Activated CD8-positive, alpha-beta T cell treated with anti-CD3 and anti-CD28 coated beads, Interleukin-2, amount 10 ng/mL, durations not matched to agents 7 days and 5 days (primary cell): ENCODE measurements at places on chromosomes 1 and 21. TPM values are rescaled to one million over a fixed set of nuclear protein-coding genes. Genes with fewer than 3 reads are reported as not detected.

DNA sequence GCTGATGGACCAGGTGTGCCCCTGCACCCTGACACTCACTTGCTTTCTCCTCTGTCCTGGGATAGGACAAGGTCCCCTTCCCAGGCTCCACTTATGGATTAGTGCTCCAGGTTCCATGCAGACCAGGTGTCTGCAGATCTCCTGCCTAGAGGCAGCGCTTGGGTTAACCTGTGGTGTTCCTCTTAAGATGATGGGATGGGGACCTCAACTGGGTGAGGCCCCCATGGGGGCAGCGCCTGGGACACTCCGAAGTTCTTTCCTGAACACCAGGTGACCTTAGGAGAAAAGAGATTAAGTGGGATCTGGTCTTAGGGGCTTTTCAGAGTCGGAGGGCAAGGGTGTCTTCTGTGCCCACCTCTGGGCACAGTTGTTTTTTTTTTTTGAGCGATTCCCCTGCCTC lies 21.2 kb downstream of the TNNT2 start:
- no peak for DNase-seq

Gene ACTL8
- total RNA-seq = not detected

- no peak for DNase-seq
Observed at GRCh38 chr1:78687315-78687714, 37.7 kb downstream of the IFI44 start.

Gene RAB7B
- not detected for total RNA-seq
